ENCODE measurements at places on chromosomes 4 and X.

GRCh38 chr4:109560687-109561461, 828 bp downstream of the MCUB start:
- DNase-seq: peak; percentile 26

- no peak for DNase-seq
Observed at GRCh38 chrX:80808881-80809411, 731 bp downstream of the BRWD3 start.

DNA sequence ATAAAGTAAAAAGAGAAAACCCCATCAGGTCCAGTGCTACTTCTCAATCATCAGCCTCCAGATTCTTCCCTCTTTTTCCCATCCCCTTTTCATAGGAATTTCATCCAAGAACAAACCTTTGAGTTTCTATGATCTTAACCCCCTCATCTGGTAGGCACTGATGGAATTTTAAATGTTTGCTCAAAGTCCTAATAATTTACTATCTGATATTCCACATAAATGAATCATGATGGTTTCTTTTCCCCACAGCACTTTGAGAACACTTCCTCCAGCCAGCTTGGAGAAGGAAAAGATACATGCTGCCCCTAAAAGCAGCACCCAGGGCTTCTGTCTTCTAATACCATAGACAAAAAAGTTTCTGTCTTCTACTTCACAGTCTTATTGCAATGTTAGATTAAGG, 19.4 kb upstream of the KLHL8 start:
- no peak for DNase-seq

DNA sequence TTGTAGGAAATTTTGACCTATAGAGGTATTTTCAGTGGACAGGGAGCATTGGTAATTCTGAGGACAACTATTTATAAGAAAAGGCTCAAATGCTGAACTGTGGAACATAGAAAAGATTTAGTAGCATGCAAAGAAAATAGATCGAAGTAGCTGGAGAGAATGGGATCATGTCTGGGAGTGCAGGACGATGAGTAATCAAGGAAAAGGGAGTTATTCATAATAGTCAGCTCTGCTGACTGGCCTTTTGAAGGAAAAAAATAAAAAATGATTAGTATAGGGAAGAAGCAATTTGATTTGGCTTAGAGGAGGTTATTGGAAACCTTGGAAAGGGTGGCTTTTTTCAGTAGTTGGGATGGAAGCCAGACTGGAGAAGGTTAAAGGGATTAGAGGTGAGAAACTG, 22.9 kb upstream of the ANK2 start:
- no peak for DNase-seq

- no peak for DNase-seq
Observed at GRCh38 chrX:26442340-26442739, 226.4 kb downstream of the MAGEB5 start.
